ENCODE measurements at places on chromosomes 1 and 21.

DNA sequence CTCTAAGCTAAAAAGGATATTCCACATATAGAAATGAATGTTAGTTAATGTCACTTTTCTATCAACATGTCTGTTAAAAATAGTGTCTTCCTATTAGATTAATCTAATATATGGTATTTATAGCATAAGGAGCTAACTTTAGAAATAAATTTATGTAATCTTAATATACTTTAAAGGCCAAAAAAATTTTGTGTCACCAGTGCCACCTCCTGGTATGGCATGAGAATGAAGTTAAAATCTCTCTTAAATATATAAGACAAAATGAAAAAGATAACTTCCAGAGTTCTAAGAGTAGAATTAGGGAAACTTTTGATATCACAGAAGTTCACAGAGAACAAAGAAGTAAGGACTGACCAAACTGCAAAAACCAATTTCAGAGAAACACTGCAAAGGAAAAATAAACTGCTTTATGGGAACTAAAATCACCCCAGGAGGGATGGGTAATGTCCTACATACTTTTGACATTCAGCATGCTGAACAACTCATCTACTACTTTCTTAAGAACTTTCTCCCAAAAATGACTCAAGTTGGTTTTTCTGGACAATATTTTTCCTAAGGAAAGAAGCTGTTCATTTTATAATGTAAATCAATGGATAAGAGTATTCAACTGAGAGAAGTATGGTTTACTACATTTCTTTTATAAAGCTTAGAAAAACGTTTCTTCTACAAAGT is 82.8 kb downstream of the TRIM33 start:
- DNase-seq: no peak

- no peak for DNase-seq
Measured at GRCh38 chr1:226664413-226665101, 74.5 kb downstream of the ITPKB start.

DNA sequence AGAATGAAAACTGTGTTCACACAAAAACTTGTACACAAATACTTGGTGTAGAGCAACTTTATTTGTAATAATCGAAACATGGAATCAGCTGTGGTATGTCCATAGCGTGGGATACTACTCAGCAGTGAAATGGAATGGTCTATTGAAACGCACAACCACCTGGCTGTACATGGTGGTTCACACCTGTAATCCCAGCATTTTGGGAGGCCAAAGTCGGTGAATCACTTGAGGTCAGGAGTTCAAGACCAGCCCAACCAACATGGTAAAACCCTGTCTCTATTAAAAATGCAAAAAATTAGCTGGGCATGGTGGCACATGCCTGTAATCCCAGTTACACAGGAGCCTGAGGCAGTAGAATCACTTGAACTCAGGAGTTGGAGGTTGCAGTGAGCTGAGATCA is 356.8 kb downstream of the RYR2 start:
- DNase-seq: no peak

- DNase-seq: peak; percentile 69
Measured at GRCh38 chr1:155091071-155092051, 12.7 kb downstream of the EFNA3 start.

- no peak for DNase-seq
Measured at GRCh38 chr1:1347663-1348419, 1.4 kb downstream of the DVL1 start.

GRCh38 chr1:157363660-157364140 is 188.6 kb downstream of the FCRL5 start:
- no peak for DNase-seq

GRCh38 chr1:40029608-40030007 is 10.9 kb upstream of the CAP1 start:
- no peak for DNase-seq

- no peak for DNase-seq
Measured at GRCh38 chr1:48246727-48247126, 24.2 kb downstream of the SLC5A9 start.

GRCh38 chr1:243765676-243766075 is 84.4 kb downstream of the AKT3 start:
- no peak for DNase-seq

DNA sequence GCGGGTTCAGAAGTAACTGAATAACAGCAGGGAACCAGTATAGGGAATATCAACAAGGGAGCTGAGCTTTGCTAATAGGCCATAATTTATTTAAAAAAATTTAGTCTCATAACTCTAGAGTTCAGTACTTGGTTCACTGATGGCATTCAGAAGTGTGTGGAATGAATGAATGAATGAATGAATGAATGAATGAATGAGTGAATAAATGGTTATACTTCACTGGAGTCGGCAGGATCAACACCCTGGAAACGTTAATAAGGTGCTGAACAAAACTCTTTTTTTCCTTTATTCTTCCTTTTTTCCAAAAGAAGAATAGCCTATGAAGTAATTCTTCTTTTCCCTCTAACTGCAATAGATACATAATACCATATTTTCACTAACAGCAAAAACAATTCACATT is 129.3 kb downstream of the SIM2 start:
- no peak for DNase-seq

DNA sequence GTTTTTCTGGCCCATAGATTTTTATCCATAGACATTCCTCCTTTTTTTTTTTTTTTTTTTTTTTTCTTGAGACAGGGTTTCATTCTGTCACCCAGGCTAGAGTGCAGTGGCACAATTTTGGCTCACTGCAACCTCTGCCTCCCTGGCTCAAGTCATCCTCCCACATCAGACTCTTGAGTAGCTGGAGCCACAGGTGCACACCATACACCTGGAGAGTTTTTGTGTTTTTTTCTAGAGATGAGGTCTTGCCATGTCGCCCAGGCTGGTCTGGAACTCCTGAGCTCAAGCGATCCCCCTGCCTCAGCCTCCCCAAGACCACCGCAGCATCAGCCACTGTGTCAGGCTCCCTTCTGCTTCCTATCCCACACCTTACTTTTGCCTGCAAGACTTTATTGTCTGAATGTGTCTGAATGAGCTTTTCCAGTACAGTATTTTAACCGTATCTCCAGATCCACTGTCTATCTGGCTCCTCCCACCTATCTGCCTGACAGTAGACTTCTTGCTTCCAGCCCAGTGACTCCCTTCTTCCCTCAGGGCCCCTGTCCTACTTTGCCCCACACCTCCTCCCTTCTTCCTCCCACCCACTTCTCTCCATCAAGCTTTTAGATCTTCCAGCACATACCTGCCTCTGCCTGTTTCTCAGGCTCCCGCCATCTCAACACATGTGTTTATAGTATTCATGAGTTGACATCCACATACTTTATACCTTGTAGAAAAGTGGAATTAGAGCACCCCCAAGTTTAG is 6.1 kb downstream of the C1orf21 start:
- no peak for DNase-seq

DNA sequence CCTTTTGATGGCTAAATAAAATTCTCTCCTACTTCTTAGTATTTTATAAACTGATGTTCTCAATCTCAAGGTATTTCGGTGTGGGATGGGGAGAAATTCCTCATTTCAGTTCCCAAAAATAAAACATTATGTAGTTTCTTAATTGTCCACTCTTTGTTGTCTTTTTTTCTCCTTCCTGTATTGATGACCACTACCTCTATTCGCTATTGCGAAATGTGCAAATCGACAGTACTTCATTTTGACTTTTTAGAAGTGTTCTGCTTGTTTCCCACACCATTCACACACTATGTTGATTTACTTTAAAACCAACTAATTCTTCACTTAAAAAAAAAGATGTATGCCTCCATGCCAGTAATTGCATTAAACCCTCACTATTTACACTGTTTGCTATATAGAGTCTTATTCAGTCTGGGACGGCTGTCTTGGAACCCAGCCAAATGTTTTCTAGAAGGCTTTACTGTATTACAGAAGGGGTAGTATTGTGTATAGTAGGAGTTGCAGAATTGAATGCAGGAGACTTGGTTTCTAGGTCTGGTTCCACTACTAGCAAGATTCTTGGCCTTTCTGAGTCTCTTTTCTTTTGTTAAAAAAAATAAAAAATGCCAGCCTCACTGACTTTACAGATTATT is 5.6 kb downstream of the RNF2 start:
- DNase-seq: no peak

DNA sequence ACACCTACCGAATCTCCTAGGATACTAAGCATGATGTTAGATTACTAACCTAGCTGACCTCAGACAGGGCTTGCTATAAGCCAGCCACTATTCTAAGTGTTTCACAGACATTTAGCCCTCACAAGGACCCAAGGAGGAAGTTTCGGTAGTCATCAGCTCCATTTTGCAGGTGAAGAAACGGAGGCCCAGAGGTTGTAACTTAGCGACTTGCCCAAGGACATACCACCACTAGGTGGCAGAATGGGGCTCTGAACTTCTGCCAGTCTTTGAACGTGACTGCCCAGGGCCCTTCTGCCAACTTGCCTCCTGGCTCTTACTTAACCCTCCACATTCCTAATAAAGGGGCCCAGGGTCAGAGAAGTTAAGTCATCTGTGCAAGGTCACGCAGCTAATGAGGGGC is 283.5 kb downstream of the C1orf94 start:
- no peak for DNase-seq

- no peak for DNase-seq
Measured at GRCh38 chr1:236982380-236982779, 21.9 kb downstream of the MT1HL1 start.

DNA sequence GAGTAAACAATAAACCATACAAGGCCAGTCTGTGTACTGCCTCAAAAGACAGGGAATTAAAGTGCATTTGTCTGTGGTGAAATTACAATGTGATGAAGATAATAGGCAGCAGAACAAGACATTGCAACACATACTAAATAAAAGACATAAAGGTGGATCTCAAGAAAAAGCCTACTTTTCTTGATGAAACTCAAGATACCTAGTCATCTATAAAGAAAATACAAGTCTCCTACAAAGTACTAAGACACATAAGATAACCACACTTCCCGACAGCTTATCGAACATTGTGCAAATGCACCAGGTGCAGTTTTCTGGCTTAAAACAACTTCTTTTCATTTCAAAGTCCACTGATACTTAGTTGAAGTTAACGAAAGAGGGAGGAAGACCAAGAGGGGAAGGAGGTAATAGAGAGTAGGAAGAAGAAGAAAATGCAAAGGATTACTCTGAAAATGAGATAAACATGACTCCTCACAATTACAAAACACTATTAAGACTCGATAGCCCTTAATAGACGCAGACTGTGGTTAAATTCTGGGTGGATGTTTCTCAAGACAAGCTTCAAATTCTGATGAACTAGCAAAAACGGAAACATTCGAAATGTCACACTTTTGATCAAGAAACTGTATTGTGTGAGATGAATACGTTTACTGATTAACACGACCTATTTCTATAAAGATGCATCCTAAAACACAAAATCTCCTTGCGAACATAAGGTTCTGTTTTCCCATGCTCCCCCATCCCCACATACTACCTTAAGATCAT is 2.0 kb downstream of the HNRNPR start:
- DNase-seq: no peak

DNA sequence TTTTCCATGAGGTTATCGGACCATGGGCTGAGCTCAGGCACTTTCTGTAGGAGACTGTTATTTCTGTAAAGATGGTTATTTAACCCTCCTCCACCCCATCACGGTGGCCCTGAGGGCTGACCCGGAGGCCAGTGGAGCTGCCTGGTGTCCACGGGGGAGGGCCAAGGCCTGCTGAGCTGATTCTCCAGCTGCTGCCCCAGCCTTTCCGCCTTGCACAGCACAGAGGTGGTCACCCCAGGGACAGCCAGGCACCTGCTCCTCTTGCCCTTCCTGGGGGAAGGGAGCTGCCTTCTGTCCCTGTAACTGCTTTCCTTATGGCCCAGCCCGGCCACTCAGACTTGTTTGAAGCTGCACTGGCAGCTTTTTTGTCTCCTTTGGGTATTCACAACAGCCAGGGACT is 2.6 kb upstream of the CCDC28B start:
- DNase-seq: no peak

GRCh38 chr1:237613984-237614383 is 276.7 kb downstream of the ZP4 start:
- no peak for DNase-seq

DNA sequence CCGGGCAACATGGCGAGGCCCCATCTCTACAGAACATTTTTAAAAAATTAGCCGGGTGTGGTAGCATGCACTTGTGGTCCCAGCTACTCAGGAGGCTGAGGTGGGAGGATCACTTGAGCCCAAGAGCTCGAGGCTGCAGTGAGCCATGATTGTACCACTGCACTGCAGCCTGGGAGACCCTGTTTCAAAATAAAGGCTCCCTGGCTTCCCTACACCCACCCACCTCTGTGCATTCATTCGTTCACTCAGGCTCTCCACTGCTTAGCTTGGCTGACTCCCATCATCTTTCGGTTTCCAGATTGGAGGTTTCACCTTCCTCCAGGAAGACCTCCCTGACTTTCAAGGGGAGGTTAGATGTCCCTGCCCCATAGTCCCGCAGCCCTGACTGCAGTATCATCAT is 14.2 kb downstream of the KIAA2013 start:
- no peak for DNase-seq

- DNase-seq: no peak
Measured at GRCh38 chr21:30234643-30235042, 18.7 kb upstream of the CLDN8 start.

Data from mesothelial cell of epicardium (in vitro differentiated cells).